ENCODE measurements at places on chromosomes 7 and 10. TPM values are rescaled to one million over a fixed set of nuclear protein-coding genes. Genes with fewer than 3 reads are reported as not detected.
A peak's percentile ranks its signal among the peaks of the same experiment; 100 is the strongest.

DNA sequence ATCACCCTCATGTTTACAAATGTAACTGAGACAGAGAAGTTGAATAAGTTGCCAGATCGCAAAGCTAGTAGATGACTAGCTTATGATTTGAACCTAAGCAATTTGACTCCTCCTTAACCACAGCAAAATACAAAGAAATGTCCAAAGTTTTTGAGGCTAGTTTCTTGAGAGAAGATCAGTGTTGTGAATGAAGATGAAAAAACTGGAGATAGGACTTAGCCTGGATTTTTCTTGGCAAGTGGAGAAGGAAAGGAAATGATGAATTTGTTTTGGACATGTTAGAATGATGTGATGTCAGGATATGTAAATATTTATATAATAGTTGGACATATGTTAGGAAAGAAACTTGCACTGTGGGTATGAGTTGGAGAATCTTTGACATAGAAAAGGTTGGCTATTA is 149.8 kb downstream of the LSMEM1 start:
- no peak overlapping the region for H3K4me3 ChIP-seq
- H3K27ac ChIP-seq: no peak overlapping the region
- H3K4me1 ChIP-seq: no peaks in the 10 kb centered on the region
- no peaks in the 10 kb centered on the region for H3K27me3 ChIP-seq

DNA sequence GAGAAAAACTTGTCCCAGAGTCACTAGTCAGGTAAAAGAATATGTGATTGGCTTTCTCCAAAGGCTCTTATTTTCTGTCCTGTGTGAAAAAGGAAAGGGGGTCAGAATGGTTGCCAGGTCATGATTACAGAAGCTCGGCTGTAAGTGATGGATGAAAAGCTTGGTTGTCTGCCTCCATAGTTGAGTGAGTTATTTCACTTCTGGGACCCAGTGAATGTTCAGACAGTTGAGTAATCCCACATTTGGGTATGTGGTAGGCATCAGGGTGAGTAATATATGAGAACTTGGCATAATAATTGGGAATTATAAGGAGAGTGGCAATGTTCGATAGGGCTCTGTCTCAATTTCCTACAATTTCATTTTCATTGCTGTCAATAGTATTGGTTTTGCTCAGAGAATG is 72.5 kb downstream of the BBS9 start:
- no peaks in the 10 kb centered on the region for H3K27me3 ChIP-seq
- DNase-seq: no peak
- H3K27ac ChIP-seq: no peak overlapping the region
- no peaks in the 10 kb centered on the region for H3K4me1 ChIP-seq
- no peak overlapping the region for H3K4me3 ChIP-seq
- no peaks in the 10 kb centered on the region for H3K36me3 ChIP-seq

DNA sequence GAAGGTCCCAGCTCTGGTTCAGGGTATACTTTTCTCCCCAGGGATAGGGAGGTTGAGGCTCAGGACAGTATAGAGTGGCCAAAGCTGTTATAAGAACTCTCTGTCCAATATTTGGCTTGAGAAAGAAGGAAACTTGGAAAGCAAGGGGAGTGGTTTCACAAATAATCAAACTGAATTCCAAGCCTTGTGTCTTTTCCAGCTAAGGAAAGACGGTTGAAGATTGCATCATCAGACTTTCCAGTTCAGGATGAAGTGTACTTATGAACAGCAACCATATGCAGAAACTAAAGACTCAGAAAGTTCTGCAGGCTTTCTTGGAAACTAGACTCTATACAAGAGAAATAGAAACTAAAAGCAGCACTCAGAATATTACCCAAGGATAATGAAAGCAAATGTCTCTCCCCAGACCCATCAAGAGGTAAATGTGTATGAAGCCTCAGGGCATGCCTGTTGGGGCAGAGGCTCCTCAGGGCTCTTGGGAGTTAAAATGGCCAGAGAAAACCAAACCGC is 46.4 kb downstream of the RAMP3 start:
- H3K4me3 ChIP-seq: peak overlapping the region; percentile 35
- peak; percentile 83 for DNase-seq
- peaks cover 3% of the 10 kb centered on the region for H3K27me3 ChIP-seq
- no peaks in the 10 kb centered on the region for H3K36me3 ChIP-seq

- no peak for DNase-seq
- H3K27me3 ChIP-seq: no peaks in the 10 kb centered on the region
- H3K4me3 ChIP-seq: no peak overlapping the region
- no peak overlapping the region for H3K27ac ChIP-seq
- H3K36me3 ChIP-seq: no peaks in the 10 kb centered on the region
- H3K4me1 ChIP-seq: no peaks in the 10 kb centered on the region
These were observed 111.6 kb upstream of the TBX20 start for GRCh38 chr7:35365523-35365922.

GRCh38 chr10:48454302-48455054 is 148.0 kb downstream of the MAPK8 start:
- no peaks in the 10 kb centered on the region for H3K36me3 ChIP-seq
- H3K27ac ChIP-seq: no peak overlapping the region
- H3K4me3 ChIP-seq: no peak overlapping the region
- no peaks in the 10 kb centered on the region for H3K27me3 ChIP-seq

GRCh38 chr10:132374612-132375011 is 22.4 kb upstream of the PWWP2B start:
- H3K27ac ChIP-seq: no peak overlapping the region
- H3K4me1 ChIP-seq: no peaks in the 10 kb centered on the region
- DNase-seq: no peak
- no peaks in the 10 kb centered on the region for H3K27me3 ChIP-seq

The SPDYE2B gene
- 0.41 TPM for polyA plus RNA-seq

The SPACDR gene
- 0.32 TPM for polyA plus RNA-seq

The PTN gene
- polyA plus RNA-seq: not detected
